ENCODE measurements at places on chromosomes 1 and 21.

DNA sequence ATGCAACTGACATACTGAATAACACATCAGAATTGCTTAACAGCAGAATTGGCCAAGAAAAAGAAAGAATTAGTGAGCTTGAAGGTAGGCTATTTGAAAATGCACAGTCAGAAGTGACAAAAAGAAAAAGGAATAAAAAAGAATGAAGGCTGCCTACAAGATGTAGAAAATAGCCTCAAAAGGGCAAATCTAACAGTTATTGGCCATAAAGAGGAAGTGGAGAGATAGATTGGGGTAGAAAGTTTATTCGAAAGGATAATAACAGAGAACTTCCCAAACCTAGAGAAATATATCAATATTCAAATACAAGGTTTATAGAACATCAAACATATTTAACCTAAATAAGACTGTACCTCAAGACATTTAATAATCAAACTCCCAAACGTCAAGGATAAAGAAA is 67.5 kb downstream of the ATP6V1G3 start:
- DNase-seq = no peak

DNA sequence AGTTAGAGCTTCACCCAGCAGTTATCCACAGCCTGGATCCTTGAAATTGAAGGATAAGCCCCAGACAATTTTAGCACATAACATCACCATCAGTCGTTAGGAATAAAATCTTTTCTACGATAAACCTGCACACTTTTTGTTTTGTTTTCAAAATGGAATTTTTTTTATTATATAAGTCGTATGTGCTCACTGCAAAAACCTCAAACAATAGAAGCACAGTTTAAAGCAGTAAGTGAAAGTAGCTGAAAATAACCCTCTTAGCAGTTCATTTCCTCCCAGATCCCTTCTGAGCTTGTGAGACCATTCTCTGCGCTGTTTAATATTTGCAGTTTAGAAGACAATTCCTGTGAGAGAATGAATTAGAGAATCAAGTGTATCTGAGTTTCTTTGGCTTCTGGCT is 38.3 kb downstream of the ELK4 start:
- DNase-seq = no peak

DNA sequence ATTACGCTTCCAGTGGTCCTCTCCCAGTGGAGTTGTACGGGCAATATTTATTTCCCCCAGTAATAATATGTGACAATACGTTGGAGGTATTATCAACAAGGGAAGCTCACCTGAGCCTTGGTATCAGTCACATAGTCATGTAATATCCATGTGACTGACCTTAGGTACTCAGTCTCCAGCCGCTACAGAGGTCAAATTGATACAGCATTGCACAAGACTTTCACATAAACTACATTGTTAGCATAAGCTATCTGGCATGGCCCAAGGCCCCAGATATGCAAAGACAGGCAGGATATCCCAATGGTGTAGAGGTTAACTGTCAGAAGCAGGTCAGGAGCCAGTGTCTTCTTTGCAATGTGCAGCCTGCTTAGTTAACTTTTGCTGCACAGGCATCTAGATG is 15.3 kb upstream of the CHIT1 start:
- DNase-seq = no peak

- DNase-seq = no peak
These were observed 6.3 kb downstream of the HTR1D start for GRCh38 chr1:23210963-23211362.

DNA sequence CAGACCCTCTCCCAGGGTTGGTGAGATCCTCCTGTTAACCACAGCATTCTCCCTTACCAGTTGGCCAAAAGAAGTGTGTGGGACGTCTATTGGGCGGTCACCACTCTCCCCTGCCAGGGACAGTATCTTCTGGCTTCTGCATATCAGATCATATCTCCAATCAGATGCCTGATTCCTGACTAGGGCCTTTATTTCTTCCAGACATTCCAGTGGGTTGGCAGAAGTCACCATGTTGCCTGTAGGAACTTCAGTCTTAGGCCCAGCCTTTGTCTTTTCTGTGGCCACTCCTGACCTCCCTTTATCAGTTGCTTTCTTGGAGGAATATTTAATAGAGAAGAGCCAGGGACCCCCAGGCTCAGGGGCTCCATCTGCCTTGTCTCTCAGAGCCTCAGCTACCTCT is 130.4 kb upstream of the F3 start:
- DNase-seq = no peak

DNA sequence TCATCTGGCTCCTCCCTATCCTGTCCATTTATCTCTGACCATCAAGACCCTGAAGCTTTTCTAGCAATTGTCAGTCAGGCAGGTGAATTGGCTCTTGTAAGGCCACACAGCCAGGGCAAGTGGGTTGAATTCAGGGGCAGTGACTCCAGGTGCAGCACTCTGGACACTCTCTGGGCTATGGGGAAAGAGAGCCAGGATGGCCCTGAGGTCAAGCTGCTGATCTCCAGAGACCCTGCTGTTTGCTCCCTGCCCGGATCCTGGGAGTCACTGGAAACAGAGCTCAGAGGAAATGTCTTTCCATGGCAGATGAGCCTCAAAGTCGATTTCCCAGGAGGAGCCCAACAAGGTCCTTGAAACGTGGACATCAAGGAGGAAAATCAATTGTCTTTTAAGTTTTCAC is 184.4 kb downstream of the C1orf94 start:
- DNase-seq = no peak

GRCh38 chr1:151644001-151644400 is 32.2 kb downstream of the SNX27 start:
- DNase-seq = no peak

GRCh38 chr1:212618466-212619210 is 10.1 kb downstream of the ATF3 start:
- no peak for DNase-seq

GRCh38 chr1:71081697-71082080 is 854 bp upstream of the ZRANB2 start:
- DNase-seq = no peak

DNA sequence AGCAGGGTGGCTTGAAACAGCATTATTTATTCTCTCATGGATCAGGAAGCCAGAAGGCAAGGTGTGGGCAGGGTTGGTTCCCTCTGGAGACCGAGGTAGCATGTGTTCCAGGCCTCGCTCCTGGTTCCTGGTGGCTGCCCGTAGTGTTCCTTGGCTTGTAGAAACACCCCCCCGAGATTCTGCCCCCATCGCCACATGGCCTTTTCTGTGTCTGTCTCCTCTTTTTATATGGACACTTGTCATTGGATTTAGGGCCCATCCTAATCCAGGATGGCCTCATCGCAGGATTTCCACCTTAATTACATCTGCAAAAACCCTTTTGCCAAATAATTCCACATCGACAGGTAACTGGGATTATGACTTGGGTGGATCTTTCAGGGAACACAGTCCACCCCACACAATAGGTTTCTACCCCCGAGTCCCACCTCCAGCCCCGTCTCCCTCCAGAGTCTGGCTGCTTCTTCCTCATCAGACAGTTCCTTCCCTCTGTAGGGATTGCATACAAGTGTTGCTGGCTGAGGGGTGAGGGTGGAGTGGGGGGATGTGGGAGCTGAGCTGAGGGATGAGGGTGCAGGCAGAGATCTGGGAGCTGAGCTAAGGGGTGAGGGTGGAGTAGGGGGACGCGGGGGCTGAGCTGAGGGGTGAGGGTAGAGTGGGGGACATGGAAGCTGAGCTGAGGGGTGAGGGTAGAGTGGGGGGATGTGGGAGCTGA is 12.3 kb upstream of the NPHP4 start:
- no peak for DNase-seq

DNA sequence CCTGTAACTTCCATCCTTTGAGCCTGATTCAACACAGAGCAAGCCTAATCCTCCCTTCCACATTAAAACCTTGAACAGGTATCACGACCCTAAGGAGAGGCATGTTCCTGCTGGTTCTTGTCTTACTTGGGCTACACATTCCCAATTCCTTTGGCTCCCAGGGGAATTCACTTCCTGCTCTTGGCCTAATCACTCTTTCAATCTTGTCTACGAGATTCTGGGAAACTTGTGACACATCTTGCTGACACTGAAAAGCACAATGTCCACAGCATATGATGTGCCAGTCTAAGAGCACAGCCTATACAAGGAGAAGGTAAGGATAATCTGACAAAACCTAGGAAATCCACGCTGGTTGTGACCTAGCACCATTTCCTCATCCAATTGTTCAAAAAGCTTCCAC is 163.9 kb downstream of the GABPA start:
- DNase-seq = no peak

DNA sequence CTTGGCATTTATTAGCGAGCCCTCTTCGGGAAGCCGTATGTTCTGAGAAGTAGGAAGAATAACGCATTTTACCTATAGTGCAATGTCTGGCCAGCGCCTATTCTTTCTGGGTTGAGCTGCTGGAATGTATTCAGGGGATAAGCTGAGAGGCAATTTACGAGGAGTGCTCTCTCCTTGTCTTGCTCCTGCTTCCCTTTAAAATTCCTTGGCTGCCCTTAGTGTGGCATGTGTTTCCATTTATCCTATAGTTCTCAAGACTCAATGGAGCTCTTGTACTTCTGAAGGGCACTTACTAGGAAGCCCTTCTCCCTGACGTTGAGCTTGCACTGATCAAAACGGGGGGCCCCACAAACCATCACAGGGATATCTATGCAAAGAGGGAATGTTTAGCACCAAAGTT is 364.6 kb downstream of the DISC1 start:
- no peak for DNase-seq

- no peak for DNase-seq
These were observed 208.8 kb downstream of the FOXD2 start for GRCh38 chr1:47646676-47647075.
